NCI-H1930 (cell line): ENCODE measurements at places on chromosomes 16 and 17.
A peak's percentile ranks its signal among the peaks of the same experiment; 100 is the strongest.

DNA sequence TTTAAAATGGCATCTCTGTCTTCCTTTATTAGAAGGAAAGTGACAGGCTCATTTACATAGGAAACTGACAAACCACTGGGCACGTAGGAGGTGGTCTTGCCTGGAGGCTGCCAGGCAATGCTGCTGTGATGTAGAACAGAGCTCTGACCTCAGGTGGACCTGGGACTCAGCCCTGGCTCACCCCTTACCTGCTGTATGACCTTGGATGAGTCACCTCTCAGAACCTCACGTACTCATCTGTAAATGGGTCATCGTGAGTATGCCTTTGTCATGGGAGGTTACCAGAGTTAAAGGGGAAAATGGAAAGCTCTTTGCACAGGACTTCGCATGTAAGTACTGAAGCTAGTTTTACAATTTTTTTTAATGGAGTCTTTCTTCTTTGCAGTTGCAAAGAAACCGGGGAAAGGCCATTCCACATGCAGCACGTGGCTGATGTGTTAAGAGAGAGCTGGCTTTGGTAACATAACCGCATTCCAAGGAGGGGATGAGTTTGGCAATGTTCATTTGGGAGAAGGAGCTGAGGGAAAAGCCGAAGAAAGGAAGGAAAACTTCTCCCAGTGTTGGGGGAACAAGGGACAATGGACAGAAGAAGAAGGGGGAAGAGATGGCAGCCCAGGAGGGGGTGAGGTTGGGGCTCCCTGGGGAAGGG, 37.4 kb upstream of the LONP2 start:
- no peak for DNase-seq

- DNase-seq: no peak
Observed at GRCh38 chr17:52738791-52739190, 580.3 kb upstream of the CA10 start.

DNA sequence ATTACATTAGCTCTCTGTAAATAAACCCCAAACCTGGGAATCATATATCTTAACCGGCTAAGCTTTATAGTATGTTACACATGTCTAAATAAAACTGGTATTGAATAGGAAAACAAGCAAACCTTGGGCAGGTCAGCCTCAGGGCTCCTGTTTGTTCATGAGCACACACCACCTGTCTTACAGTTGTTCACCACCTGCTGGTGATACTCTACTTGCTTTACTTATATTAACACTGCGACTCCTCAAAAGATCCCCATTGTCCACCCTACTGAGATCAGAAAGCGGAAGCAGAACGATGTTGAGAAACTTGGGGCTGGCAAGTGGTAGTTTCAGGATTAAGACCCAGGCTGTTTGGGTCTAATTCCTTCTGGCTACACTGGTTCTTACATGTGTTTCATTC, 16.4 kb downstream of the CDH13 start:
- DNase-seq: no peak

GRCh38 chr17:50363217-50364060, 9.5 kb downstream of the MRPL27 start:
- DNase-seq: no peak

DNA sequence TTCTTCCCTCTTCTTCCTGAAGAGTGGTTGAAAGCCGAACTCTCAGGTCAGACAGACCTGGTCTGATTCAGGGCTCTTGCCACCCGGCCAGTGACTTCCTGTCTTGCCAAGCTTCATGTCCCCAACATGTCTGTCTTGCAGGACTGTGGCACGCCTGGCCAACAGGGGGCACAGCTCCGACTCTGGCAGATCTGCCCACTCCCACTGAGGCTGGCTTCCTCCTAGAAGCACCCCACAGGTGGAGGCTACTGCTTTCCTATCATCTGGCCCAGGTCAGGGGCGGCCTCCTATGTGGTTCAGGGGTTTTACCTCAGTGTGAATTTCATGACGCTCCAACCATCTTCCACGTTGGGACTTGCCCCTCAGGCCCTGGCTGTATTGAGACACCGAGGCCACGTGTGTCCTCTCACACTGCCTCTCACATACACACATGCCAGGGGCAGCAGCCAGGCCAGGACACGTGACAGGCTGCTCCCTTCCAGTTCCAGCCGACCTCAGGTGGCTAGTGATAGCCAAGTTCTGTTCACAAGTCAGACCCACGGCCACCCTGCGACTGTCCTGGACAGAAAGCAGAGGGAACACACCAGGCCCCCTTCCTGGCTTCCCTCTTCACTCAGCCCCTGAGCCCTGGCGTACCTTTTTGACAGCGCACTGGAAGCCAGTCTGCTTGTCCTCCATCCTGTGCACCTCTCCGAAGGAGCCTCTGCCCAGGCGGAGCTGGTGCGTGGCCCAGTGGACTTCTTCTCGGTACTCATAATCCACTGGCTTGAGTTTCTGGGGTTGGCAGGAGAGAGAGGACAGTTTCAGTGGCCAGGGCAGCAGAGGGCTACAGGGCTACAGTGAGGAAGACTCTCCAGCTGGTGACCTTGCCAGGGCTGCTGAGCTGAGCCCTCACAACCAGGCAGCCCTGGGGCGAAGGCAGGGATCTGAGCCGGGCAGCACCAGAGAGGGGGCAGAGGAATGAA, 22.6 kb upstream of the SPATA32 start:
- DNase-seq: no peak

DNA sequence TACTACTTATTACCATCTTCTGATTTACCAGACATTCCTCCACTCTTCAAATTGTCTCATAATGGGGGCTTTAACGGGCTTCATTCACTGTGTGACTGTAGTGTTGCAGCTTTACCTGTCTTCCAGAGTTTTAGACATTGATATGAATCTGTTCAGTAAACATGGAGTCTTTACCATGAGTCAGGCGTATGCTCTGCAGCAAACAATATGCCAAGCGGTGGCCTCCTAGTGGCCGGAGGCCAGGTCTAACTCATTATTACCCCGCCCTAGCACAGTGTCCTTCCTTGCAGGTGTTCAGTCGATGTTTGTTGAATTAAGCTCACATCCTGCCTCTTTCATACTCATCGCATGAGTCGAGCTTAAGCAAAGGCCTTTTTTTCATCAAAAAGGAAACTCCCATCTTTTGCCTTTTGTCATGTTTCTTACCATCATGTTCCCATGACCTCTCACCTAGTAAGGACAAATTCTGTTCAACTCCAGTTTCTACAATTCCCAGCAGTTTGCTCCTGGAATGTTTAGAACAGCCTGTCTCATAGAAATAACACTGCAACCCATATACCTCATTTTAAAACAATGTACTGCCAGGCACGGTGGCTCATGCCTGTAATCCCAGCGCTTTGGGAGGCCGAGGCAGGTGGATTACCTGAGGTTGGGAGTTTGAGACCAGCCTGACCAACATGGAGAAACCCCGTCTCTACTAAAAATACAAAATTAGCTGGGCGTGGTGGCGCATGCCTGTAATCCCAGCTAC, 39.4 kb downstream of the TUBD1 start:
- peak; percentile 31 for DNase-seq
